ENCODE measurements at places on chromosomes 6 and 20.

- peak; percentile 42 for ATAC-seq
Measured at GRCh38 chr6:13194852-13195251, 133.5 kb downstream of the TBC1D7 start.

GRCh38 chr6:37971266-37971665, 151.7 kb downstream of the ZFAND3 start:
- ATAC-seq, result no peak

DNA sequence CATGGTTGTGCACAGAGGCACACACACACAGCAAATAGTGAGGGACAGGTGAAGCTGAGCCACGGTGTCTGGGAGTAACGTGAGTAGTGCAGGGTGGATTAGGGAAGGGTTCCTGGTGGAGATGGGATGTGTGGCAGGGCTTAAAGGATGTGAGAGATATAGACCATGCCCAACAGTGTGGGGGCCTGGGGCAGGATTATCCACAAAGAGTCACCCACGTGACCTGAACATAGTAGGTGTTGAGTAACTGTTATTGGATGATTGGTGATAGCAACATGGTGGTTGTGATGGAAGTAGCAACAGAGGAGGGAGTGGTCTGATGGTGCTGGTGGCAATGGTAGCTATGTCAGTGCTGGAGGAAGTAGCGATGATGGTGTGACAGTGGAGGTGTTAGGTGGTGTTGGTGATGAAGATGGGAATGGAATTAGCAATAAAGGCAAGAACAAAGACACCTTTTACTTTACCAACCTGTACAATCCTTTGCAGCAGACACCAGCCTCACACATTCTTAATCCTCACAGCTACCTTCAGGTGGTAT, 135.1 kb downstream of the MRPL14 start:
- ATAC-seq, result no peak

- no peak for ATAC-seq
Measured at GRCh38 chr20:58088625-58089024, 139.8 kb downstream of the ANKRD60 start.

GRCh38 chr6:135018941-135019340, 35.7 kb downstream of the HBS1L start:
- no peak for ATAC-seq

DNA sequence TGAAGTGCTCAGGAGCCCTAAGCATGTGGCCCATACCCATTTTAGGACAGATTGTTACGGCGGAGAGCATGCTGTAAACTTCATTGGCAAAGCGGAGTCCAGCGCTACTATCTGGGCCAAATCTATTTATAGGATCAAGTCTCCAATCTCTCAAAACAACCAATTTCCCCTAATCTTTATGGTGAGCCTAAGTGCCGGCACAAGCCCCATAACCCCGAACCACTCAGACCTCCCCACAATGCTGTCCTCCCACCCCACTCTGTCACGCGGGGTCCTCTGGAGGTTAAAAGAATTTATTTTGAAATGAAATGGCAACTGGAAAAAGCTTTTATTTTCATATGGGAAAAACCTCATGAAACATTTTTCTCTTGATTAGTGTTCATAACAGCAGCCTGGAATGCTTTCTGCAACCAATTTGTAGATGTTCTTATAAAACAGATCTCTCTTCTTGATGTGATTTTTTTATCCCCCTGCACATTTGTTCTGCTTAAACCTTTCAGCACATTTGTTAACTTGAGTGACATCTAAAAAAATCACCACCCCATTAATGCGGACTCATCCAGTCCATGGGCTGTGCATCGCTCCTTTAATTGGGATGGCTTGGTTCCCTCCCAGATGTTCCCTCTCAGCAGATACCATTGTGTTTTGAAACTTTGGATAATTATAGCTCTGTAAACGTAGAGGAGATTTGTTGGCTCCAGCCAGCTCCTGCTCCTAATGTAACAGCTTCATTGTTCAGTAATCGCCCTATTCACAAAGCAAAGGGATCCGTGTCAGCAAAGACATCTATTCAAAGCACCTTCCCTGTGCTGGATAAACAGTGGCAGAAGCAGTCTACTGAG, 323.6 kb downstream of the CD83 start:
- no peak for ATAC-seq

DNA sequence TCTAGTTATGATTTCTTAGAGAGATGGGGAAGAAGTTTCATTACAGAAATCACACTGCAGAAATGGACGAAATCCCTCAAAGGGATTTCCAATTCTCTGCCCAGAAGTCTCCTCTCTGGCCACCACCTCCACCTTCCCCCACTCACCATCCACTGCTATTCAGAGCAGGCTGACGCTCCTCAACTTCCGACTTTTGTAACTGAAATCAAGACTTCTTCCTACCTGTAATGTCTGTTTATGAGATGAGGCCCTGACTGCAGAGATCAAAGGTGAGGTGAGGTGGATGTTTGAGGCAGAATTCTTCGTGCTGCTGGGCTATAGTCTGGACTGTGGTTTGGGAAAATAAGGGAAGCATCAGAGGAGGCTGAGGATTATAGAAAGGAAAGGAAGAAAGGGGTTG, 385.2 kb upstream of the ARID1B start:
- ATAC-seq, result no peak

- ATAC-seq, result no peak
Measured at GRCh38 chr6:29509239-29509638, 21.5 kb upstream of the MAS1L start.

DNA sequence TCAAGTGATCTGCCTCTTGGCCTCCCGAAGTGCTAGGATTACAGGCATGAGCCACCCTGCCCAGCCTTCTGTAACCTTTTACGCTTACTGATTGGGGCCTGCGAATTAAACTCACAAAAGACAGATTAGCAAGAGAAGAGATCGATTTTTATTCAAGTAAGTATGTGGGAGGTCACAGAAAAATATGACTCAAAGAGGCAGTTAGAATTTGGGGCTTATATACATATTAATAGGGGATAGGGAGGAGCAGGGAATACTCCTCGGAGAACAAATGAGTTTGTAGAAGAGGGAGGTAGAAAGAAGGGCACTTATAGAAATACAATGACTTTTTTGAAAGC, 78.9 kb downstream of the CD24 start:
- no peak for ATAC-seq

- peak; percentile 82 for ATAC-seq
Measured at GRCh38 chr6:106608080-106608668, 21.1 kb downstream of the RTN4IP1 start.

DNA sequence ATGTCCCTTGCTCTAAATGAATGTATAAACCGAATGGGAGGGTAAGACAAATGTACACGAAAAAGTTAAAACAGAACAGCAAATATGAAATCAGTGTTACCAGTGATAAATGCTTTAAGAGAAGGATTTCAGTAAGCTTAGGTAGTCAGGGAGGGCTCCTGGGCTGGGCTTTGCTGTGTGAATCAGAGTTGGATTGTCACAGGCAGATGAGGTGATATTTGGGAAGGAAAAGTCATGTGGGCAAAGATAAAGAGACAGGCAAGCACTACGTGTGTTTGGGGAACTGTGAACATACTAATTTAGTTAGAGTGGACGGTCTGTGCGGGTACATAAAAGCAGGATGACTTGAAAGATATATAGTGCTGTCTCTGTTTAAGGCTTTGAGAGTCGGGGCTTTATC, 114.8 kb downstream of the CRYBG1 start:
- ATAC-seq, result peak; percentile 33

- ATAC-seq, result no peak
Measured at GRCh38 chr6:19558201-19558600, 279.0 kb upstream of the ID4 start.

DNA sequence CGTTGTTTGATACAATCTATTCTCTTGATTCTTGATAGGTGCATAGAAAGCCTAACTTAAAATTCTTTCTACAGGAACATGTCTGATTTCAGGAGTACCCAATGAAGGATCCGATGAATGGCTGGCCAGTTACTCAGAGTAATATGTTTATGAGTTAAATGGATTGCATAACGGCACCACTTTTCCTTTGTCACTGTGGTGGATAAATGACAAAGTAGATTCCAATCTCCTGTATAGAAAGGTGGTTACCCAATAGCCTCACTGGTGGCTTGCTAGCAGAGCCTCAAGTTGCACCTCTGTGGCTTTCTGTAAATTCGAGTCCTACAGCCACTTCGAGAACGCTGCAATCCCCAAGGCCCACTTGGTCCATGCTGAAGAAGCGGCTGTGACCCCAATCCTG, 28.4 kb downstream of the LHFPL5 start:
- no peak for ATAC-seq

- ATAC-seq, result peak; percentile 95
Measured at GRCh38 chr20:14337400-14338171, at the start of gene FLRT3. TSS of gene FLRT3 (minus strand) at chr20:14337612. CDS start at chr20:14327506, 10,106 bp downstream.

GRCh38 chr6:157491571-157492232, 110.7 kb downstream of the ZDHHC14 start:
- no peak for ATAC-seq

- ATAC-seq, result no peak
Measured at GRCh38 chr6:93848031-93848742, 428.8 kb upstream of the EPHA7 start.

DNA sequence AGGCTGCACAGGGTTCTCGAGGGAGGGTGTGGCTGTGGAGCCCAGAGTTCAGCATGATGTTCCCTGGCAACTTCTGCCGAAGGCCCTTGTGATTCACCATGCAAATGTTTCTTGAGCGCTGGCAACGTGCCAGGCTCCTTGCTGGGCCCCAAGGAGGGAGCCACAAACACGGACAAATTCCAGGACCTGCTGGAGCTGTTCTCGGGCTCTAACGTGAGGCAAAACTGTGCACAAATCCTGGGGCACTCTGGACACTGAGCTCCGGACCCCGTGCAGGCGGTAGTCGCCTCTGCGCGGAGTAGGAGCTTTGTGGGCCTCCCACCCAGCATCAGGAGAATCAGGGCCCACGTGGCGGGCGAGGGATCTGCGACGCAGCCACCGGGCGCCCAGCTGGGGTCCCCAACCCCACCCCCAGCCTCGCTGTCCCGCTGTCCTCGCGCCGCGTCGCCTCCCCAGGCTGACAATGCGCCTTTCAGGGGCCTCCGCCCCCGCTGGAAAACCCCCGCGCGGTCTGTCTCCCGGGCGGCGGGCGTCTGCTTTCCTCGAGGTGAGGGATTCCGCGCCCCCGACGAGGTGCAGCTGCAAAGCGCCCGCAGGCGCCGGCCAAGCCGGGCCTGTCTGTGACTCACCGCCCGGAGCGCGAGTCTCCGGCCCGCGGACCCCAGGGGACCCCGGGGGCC, 31.7 kb upstream of the SCUBE3 start:
- ATAC-seq, result peak; percentile 92

- ATAC-seq, result peak; percentile 82
Measured at GRCh38 chr6:18493382-18493891, 106.3 kb downstream of the RNF144B start.

DNA sequence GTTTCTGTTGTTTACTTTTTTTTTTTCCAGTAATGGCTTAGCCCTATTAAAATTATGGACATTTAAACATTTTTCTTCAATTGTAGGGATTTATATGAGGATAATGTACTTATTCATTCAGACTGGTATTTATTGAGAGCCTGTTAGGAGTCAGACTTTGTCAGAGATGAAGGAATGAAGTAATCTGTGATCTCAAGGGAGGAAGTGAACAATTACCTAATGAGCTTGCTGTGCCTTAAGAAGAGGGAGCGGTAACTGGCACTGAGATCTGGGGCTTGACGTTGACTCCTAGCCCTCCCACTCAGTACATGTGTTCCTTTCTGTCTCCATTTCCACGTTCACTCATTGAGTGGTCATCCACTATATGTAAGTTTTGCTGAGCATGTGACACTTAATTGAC, 12.6 kb downstream of the AFDN start:
- peak; percentile 37 for ATAC-seq

DNA sequence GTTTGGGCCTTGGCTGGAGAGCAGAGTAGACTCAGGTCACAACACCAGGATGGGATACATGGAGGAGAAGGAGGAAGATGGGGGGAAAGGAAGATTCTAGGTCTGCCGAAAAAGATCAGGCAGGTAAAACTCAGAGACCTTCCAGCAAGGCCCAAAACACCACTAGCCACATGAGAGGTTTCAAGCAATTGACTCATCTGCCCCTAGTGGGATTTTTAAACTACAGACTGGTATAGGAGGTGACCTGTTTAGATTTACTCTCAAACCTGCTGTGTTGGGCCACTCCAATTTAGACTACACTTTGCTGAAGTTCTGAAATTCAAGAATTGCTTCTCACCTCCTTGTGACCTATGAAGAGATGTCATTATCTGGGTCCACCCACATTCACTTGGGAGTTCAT, 236.9 kb upstream of the SASH1 start:
- no peak for ATAC-seq

DNA sequence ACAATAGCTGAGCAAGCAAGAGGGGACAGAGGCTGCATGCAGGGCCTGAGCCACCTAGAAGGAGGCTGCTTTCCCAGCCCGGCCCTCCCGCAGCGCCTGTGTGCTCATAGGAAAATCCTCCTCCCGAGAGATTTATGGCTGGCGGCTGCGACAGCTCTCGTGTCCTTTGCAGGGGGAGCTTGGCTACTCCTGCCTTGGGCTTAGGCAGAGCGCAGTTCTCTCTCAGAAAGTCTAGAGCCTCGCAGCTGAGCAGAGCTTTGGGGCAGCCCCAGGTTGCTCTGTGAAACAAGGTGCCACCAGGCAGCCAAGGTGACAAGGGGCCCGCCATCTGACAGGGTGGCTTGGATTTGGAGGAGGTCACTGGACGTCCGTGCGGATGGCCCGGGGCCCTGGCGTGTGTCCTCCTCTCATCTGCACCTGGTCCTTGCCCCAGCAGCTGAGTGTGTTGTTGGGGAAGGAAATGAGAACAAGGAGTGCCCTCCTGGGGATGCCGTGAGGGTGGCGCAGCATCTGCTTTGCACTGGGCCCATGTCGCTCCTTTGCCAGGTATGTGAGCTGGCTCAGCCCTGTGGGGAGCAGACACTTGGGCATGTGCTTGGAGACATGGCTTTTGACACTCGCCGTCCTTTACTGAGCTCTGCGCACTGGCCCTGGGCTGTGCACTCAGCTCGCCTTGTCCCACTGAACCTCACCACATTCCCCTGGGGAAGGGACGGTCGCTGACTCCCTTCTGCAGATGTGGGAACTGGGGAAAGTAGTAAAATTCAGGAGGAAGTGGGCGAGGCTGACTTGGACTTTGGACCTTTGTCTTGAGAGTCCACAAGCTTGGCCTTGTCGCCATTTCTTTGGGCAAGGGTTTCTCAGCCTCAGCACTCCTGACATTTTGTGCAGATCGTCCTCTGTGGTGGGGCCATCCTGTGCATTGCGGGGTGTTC, 41.9 kb downstream of the EDN3 start:
- ATAC-seq, result no peak

DNA sequence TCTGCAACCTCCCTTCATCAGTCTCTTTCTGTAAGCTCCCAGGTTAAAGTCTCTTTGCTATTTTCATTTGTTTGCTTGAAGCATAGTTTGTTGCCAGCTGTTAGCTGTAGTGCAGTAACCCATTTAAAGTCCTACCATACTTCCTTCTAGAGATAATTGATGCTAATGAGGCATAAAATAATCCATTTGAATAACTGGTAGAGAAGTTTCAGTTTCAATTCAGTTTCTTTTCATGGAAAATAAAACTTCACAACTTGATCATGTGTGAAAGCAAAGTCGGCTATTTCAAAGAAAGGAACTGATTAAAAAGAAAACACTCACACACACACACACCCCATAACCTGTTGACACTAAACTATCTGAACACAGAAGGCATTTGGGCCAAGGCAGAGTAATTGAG, 68.5 kb upstream of the TENT5A start:
- no peak for ATAC-seq

All from esophagus mucosa (tissue), 1 donor.